ENCODE measurements at places on chromosomes 13 and 19.

DNA sequence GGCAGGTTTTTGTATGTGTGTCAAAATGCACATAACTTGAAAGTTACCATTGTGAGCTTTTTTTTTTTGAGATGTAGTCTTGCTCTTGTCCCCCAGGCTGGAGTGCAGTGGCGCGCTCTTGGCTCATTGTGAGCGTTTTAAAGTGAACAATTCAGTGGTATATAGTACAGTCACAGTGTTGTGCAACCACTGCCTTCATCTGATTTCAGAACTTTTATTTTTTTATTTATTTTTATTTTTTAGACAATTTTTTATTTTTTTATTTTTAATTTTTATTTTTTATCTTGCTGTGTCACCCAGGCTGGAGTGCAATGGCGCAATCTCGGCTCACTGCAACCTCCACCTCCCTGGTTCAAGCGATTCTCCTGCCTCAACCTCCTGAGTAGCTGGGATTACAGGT lies 15.0 kb downstream of the SLC25A42 start:
- no peak for DNase-seq

- DNase-seq, result no peak
Observed at GRCh38 chr13:41013835-41014234, 5.3 kb downstream of the ELF1 start.

DNA sequence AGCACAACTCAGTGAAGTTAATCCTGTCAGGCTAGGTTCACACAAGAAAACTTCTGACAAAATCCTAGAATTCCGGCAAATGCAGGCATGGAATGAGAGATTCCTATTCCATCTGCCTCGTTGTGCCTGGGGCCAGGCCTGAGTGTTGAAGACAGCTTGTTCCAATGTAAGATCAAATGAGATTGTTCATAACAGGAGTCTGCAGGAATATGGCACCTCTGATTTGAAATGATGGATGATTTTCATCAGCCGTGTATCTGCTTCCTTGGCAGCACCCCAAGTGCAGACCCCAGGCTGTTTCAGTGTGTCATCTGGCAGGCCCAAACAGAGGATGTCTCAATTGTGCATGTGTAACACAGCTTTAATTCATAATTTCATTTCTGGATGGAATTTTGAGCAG lies 35.3 kb upstream of the SACS start:
- DNase-seq, result no peak

GRCh38 chr19:40331052-40331451 lies 17.1 kb downstream of the C19orf47 start:
- DNase-seq, result no peak

DNA sequence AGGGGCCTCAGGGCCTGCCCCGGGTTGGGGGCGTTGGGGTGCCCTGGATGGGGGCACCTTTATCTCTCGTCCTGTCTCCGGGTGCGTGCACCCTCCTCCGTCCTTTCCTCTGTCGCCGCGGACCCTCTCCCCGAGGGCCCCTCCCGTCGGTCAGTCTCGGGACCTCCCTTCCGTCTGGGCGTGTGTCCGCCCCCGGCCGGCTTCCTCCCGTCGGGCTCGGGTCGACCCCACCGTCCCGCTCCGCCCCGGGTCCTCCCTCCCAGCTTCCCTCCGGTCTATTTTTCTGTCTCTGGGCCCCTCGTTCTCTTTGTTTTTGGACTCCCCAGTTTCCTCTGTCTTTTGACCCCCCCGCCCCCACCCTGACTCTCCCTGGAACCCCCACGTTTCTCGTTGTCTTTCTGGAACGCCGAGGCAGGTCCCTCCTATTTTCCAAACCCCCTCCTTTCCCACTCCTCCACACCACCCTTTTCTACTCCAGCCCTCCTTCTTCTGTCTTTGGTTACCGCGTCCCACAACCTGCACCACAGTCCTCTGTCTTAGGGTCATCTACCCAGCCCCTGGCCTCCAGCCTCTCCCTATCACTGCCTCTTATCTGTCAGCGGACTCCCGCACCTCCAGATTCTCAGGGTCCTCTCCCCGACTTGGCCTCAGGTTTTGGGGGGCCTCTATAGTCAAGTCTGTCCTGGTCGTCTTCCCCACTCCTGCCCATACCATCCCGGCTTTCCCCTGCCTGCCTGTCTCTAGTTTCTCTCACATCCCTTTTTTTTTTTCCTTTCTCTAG lies 757 bp downstream of the EGLN2 start:
- no peak for DNase-seq

- no peak for DNase-seq
Observed at GRCh38 chr19:5107432-5108122, 138.7 kb downstream of the KDM4B start.

DNA sequence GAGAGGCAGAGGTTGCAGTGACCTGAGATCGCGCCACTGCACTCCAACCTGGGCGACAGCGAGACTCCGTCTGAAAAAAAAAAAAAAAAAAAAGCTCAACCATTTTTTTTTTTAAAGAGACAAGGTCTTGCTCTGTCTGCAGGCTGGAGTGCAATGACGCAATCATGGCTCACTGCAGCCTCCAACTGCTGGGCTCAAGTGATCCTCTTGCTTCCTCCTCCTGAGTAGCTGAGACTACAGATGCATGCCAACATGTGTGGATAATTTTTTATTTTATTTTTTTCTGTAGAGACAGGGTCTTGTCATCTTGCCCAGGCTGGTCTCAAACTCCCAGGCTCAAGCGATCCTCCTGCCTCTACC lies 10.3 kb downstream of the EHD2 start:
- no peak for DNase-seq

DNA sequence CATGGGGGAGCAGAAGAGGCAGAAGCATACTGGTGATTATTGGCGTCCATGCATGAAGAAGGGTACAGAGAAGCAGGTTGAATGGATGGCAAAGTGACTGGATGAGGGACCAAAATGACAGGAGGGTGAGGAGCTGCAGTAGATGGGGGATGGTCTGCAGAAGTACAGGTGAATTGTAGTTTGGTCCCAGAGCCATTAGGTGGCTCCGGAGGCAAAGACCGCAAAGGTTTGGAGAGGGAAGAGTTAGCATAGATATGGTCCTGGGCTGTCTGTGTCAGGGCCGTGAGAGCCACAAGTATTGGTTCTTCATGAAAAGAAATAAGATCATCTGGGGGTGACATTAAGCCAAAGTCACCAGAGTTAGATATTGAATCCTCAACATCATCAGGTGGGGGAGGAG lies 59.0 kb upstream of the ZNF726 start:
- no peak for DNase-seq

DNA sequence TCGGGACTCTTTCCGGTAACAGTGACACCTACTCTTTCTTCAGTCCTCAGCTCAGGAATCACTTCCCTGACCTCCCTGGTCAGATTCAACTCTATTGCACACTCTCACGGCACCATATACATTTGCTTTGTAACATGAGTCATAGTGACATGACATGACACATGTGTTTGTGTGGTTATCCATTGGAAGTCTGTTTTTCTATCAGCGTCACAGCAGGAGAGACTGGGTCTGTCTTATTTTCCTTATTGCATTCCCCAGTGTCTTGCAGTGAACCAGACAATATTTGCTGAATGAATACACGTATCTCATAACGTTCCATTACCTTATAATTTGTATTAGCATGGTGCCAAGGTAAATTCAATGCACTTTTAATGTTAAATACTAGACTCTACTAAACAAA lies 102.0 kb downstream of the DCLK1 start:
- DNase-seq, result no peak

DNA sequence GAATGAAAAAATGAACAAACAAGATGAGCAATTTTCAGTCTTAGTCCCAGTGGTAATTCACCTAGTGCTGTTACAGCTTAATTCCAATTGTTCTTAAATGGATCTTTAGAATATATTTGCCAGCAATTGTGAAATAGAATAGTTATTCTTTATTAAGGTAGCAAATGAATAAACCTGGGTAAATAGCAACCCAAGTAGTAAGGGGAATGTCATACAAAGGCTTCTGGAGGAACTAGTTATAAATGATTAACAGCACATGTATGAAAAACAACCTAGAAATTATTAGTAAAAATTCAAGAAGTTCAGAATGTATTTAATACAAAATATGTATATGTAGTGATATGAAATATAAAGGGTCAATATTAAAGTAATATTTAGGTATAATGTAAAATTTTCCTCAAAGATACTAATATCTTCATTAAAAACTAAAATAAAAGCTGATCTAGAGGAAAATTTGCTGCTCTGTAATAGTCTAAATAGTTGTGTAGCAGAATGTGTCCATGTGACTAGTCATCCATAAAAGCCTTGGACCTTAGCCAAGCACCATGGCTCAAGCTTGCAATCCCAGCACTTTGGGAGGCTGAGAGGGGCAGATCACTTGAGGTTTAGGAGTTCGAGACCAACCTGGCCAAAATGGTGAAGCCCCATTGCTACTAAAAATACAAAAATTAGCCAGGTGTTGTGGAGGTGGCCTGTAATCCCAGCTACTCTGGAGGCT lies 535.9 kb upstream of the ATXN8OS start:
- DNase-seq, result no peak

DNA sequence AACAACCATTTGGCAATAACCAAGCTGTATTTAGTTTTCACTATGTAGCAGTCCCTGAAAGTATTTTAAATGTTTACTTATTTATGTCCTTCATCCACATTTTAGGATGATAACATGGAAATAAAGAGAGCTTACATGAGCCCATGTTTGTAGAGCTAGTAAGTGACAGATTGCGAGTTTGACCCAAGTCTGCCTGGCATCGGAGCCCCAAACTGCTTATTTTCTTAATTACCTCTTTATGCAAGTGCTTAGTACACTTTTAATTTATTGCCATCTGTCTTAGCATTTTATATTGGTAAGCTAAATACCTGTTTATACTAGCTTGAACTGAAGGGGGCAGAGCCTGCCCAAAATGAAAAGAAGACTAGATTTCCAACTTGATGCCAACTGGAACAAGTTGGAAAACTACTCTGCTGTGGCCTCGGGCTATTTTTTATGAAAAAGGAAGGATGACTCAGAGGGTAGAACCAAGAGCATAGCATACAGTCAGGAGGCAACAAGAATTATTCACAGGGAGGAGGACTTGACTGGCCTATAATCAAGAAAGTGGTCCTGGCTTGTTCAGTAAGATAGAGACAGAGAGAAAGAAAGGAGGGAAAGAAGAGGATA lies 150.2 kb downstream of the NDFIP2 start:
- no peak for DNase-seq

- DNase-seq, result no peak
Observed at GRCh38 chr13:95137096-95137495, 164.2 kb downstream of the ABCC4 start.

DNA sequence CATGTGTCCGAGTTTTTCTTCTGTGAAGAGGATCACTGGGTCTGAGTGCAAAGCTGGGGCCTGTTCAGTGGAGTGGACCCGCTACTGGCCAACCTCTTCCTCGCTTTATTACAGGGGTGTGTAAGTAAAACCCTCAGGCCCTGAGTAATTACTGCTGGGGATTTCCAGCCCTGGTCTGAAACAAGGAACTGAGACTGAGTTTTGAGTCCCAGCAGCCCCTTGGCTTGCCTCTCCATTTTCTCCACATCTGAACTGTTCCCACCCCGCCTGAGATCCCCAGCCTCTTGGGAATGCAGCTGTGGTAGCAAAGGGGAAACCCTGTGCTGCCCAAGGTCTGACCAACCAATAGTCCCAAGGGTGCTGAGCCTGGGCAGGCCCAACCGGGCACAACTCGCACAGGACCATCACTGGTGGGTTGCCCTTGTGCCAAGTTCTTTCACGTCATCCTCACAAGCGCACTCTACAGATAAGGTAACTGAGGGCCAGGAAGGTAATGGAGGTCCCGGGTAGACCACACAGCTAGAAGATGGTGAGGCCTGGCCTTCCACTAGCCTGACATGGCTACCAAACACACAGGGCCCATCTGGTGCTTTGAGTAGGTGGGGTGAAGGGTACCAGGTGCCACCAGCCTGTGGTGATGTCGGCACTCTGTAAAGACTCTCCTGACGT lies 13.7 kb upstream of the SLC35E1 start:
- DNase-seq, result no peak

- no peak for DNase-seq
Observed at GRCh38 chr13:98974053-98974452, 3.8 kb downstream of the DOCK9 start.

DNA sequence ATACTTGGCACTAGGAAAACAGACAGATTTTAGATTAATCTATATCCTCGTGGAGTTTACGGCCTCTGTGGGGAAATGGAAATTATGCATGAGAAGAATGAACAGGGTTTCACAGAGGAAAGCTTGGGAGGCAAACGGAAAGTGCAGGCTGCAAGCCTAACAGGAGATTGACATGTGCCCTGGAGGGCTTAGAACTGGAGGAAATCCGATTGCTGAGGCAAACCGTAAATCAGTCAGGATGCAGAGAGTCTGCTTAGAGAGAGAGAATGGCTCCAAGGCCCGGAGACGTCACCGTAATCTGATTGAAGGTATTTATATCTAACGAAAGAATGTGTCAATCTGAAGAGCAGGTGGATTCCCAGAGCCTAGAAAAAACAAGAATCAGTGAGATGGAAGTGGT lies 143.2 kb downstream of the KATNAL1 start:
- no peak for DNase-seq

GRCh38 chr13:27704681-27705080 lies 83.0 kb downstream of the POLR1D start:
- DNase-seq, result no peak

DNA sequence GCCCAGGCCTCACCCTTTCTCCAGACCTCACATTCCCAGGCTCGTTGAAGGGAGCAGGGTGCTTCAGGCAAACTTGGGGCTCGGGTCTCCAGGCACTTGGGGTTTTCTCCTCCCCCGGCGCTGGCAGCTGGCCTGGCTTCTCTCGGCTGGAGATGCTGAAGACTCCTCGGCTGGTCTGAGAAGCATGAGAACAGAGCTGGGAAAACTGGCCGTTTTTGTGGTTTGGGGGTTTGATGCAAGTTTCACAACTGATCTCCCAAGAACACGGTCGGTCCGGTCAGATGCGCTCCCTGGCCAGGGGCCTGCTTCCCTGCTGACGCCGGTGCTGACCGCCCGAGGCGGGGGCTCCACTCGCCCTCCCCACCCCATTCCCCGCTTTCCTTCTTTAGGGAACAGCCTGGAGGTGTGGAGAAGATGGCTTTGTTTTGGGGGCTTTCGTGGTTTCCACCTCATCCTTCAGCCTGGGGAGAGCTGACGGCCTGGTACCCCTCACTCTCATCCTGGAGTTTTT lies 35.3 kb downstream of the CEBPA start:
- DNase-seq, result no peak

DNA sequence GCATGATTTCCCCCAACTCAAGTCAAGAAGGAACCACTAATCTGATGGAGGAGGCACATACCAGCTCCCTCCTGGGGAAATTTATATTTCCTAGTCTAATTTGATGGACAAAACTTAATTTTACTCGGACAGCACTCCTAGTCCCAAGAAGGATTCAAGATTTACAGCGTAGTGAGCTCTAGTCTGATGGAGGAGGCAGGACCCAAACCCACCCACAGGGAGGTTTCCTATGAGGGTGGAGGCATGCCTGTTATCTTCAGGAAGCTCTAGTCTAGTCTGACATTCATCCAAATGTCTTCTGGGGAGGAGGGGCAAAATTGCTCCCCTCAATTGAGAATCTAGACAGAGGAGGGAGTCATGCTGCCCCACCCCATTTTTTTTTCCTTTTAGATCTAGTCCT lies 10.4 kb upstream of the BCL3 start:
- DNase-seq, result no peak

DNA sequence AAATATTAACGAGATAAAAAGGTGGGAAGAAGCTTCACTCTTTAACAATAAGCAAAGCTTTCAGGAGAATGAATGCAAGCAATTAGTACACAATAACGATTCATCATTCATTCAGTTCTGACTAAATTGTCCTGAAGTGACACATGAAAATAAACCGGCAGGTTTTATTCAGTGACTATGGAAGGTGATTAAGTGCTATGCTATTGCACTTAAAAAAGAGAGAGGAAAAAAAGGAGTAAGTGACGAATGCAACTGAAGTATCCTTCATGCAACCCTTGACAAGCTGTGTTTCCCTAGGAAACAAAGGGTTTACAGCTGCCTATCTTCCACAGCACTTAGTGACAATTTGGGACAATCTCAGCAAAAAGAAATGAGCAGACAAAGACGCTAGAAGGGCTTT lies 1.4 kb downstream of the LIG4 start:
- DNase-seq, result no peak

All from urinary bladder (tissue), 4 donors.